Activated CD8-positive, alpha-beta memory T cell treated with anti-CD3 and anti-CD28 coated beads for 1 hour (primary cell): ENCODE measurements at places on chromosomes 3 and 15.

GRCh38 chr3:138326866-138327595 is 2.6 kb downstream of the NME9 start:
- DNase-seq = no peak

DNA sequence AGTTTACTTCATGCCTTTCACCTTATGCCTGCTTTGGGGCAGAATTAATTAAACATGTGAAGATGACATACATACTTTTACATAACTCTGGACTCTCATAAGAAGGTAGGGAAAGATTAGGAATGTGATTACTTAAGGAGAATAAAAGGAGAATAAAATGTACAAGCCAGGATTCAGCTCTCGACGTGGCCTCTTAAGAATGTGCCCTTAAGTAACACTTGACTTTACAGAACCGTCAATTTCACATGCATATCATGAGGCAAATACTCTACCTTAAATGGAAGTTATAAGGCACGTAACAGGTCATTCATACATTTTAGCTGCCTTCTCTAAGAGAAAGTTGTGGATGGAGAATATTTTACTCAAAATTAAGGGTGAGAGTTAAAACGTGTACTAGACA is 263.7 kb upstream of the LMCD1 start:
- no peak for DNase-seq

DNA sequence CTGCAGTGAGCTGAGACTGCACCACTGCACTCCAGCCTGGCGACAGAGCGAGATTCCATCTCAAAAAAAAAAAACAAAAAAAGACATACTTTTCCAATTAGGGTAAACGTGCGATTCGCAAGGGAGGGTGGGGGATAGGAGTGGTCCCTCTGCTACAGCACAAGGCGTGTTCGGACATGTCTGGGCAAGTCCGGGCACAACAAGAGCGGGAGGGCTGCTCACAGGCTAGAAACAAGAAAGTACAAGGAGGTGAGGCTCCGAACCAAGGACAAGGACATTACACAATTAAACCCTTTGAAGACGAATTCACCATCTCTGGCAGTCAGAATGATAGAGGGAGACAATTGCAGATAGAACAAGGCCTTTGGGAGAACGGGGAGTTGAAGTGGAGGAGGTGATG is 32.2 kb upstream of the BCL2A1 start:
- no peak for DNase-seq

GRCh38 chr3:111768571-111769100 is 90.4 kb upstream of the PHLDB2 start:
- DNase-seq = no peak

GRCh38 chr15:44584162-44584749 is 47.3 kb downstream of the EIF3J start:
- no peak for DNase-seq
